ENCODE measurements at places on chromosomes 4 and X. TPM values are rescaled to one million over a fixed set of nuclear protein-coding genes. Genes with fewer than 3 reads are reported as not detected.

DNA sequence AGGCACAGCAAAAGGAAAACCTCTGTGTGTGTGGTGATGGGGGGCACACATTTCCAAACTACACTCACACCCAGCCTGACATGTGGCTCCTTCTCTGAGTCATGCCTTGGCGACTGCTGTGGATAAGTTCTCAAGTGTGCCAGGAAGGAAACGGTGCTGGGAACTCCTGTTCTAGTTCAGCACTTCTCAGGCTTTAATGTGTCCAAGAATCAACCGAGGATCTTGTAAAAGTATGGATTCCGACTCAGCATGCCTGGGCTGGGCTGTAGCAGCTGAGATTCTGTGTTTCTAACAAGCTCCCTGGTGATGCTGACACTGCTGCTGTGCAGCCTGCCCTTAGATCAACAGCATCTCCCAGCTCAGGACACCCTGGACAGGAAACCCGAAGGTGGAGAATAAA lies 20.2 kb downstream of the CLNK start:
- DNase-seq, result no peak

GRCh38 chr4:8308144-8308543 lies 38.6 kb downstream of the HTRA3 start:
- no peak for DNase-seq

GRCh38 chr4:37892641-37893040 lies 1.8 kb downstream of the TBC1D1 start:
- DNase-seq, result no peak

DNA sequence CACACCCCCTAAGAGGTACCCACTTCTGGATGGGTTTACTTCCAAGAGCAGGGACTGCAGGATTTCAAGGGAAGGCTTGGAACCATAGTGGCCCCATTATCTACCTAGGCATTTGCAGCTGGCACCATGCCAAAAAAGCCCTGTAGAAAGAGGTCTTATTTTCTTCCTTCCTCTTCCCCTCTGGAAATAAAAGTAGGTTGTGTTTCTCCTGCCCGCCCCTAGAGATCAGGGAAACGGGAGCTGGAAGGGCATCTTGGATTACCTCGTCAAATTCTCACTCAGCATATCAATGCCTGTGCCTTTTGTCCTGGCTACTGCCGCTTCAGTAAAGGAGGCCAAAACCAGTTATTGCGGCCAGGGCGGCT lies 1.6 kb downstream of the SCD5 start:
- no peak for DNase-seq

NDST4 gene
- total RNA-seq, result 5.1 TPM

PDLIM5 gene
- 324 TPM for total RNA-seq

Data from osteocyte (in vitro differentiated cells).